Stimulated activated CD8-positive, alpha-beta memory T cell treated with anti-CD3 and anti-CD28 coated beads, Interleukin-2, amount 100 ng/mL, for 1 hour (primary cell): ENCODE measurements at places on chromosomes 4 and X.

- DNase-seq: no peak
These were observed 21.3 kb upstream of the CTSO start for GRCh38 chr4:155974996-155975395.

DNA sequence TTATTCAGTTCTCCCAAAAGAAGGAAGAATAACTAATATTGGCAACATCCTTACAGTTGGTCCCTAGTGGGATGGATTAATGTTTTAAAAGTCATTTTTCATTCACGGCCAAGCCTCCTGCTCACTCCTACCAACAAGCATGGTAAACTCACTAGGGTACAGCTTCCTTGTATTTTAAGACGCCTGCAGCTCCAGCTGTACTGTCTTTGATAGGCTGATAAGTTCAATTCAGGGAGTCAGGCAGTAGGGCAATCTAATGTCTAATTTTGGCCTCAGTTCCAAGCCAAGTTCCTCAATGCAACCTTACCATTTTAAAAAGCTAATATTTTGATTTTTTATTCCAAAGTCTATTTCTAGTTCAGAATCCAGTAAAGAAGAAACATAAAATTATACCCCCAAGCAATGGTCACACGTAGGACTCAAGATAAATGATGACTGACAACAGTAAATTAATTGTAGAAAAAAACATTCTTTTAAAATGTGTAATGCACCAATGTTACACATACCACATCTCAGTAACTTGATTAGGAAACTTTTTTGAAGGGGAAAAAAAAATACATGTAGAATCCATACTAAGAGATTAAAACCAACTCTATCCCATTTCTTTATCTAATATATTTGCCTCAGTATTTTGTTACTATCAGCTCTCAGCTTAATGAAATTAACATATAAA, 9.3 kb downstream of the LCORL start:
- DNase-seq: no peak

- DNase-seq: no peak
These were observed 13.8 kb downstream of the PNMA6E start for GRCh38 chrX:153387345-153387744.

DNA sequence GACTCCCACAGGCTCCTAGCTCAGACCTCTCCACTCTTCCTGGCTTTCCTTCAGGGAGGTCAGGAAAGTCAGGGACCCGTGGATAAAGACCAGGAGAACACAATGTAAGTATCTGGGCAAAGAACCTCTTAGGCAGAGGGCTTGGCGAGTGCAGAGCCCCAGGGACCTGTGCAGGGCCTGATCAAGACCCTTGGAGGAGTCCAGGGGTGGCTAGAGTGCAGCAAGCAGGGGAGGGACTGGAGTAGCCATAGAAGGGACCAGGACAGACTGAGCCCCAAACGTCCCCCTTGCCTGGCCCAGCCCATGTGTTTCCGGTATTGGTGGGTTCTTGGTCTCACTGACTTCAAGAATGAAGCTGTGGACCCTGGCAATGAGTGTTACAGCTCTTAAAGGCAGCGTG, 5.9 kb upstream of the TNIP2 start:
- no peak for DNase-seq

GRCh38 chr4:103482893-103483292, 236.9 kb downstream of the TACR3 start:
- DNase-seq: no peak

DNA sequence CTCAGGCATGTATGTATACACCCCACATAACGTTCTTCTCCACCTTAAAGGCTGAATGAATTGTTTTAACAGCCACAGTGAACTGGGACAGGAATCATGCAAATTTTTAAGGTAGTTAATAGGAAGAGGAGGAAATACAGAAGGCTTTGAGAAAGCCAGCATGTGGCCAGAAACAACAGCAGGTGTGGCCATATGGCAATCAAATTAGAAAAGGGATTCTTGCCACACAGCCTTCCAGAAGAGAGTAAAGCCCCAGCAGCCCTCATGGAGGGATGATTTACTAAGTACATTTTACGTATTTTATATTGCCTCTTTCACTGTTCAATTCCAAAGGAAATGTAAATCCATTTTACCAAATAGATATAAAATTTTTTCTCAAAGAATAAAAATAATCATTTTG, 792.2 kb downstream of the ADGRL3 start:
- DNase-seq: no peak

GRCh38 chrX:16136080-16136479, 12.7 kb downstream of the GRPR start:
- no peak for DNase-seq

GRCh38 chr4:6332042-6332668, 62.5 kb downstream of the WFS1 start:
- no peak for DNase-seq

DNA sequence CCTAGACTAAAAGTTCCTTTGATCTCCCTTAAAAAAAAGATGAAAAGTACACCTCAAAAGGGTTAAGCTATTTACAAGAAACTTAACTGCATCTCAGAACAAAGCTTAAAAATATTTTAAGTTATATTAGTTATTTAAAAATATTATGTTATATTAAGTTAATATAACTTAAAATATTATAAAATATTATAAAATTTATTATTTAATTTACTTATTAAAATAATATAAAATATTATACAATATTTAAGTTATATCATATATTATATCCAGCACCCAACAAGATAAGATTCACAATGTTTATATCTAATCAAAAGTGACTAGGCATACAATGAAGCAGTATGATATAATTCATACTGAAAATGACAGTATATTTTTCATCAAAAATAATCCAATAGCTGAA, 296.9 kb downstream of the DCHS2 start:
- DNase-seq: no peak

DNA sequence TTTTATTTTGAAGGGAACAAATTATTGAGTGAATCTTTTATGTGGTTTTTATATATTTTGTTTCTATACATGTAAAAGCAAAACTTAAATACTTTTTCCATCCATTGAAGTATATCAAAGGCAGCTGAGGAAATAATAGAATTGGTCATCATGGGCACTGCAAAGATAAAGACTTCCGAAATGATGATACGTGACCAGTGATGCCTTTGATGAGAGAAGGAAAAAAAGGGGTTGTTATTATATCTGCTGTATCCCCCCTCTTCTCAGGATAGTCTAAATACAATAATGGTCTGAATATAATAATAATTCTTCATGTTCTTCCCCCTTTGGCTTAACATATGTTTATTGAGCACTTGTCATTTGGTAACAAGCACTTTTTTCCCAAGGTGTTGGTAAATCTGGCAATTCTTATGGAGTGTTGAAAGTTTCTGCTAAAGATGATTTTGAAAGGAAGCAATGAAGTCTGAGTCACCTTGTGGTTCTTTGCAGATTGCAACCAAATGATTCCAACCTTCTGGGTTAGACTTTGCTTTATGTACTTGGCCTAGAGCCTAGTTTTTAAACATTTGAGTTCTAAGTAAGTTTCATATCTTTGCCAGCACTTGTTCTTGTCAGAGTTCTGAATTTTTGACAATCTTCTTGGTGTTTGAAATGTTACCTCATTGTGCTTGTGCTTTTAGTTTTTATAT, 60.8 kb downstream of the USP9X start:
- DNase-seq: no peak

- no peak for DNase-seq
These were observed 113.5 kb downstream of the NDST4 start for GRCh38 chr4:114999880-115000279.

DNA sequence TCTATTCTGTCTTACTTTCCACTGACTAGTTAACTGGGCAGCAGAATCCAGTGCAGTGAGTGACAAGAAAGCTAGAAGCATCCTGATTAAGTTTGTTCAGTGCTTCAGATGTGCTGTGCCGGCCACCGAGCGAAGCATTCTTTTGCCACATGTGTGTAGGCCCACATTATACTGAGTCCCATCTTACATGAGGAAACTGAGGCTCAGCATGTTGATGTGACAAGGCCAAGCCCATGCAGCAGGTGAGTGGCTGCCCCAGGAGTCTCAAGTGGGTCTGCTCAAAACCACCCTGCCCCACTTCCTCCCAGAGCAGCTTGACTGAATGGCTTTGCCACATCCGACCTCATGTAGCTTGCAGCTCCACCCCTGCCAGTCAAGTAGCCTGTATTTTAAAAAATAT, 50.5 kb downstream of the RHOH start:
- DNase-seq: peak; percentile 47

- no peak for DNase-seq
These were observed 194.4 kb upstream of the LDB2 start for GRCh38 chr4:17092736-17093437.

DNA sequence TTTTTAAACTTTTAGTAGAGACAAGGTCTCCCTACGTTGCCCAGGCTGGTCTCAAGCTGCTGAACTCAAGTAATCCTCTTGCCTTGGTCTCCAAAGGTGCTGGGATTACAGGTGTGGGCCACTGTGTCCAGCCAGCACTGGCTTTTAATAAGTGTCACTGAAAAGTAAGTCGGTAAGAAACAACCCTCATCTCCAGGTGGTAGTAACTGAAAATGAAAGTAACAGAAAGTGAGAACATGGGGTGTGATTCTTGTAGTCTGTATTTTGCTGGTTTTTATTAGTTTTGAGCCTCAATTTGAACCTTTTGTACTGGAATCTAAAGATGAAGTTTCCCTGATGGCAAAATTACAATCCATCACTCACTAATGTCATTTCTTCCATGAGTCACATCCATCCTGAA, 238.1 kb upstream of the AGA start:
- no peak for DNase-seq

GRCh38 chrX:107894038-107894437, 68.4 kb downstream of the MID2 start:
- no peak for DNase-seq

DNA sequence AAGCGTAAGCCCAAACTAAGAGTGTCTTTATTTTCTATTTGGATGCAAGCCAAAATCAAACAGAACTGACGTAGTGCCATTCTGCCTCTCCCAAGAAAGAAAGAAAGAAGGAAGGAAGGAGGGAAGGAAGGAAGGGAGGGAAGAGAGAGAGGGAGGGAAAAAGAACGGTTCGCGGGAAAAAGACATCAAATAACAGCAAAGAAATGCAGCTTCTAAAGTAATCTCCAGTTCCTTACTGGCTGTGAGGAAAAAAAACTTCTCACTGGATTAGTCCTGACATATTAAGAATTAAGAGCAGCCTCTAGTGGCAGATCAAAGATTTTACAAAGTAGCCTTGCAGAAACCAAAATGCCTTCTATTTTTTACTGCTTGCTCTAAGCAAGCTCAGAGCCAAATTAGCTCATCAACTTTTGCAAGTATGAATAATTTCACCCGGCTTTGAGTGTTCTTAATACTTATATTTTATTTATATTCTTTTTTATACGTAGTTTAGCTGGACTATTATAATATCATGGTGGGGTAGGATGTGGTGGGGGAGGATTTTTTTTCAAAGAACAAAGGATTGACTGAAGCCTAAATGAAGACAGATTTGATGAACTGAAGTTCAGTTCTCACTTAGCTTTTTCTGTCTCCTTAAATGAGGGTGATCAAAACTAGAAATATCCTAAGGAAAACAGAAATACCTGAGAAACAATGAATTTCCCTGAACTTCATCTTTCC, 36.6 kb downstream of the PITX2 start:
- DNase-seq: no peak

DNA sequence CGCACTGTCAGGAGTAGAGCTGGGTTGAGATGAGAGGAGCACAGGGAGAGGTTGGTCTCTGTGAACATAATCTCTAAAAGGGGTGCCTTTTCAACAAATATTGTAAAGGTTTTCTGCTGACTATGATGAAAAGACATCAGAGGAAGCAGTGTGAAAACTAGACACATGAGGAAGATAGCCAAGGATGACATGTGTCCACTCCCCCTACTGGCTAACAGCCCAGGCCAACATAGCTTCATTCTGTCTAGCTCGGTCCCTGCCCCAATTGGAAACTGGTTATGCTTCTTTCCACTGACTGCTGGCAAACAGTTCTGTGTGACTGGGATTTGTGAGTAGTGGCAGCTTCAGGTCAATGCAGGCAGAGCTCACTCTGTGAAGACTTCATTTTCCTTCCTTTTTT, 115.4 kb upstream of the ESX1 start:
- DNase-seq: no peak

GRCh38 chrX:50814701-50815100, 707 bp upstream of the SHROOM4 start:
- no peak for DNase-seq
